ENCODE measurements at places on chromosomes 5 and 9.

GRCh38 chr5:23412515-23412914 is 94.9 kb upstream of the PRDM9 start:
- DNase-seq, result no peak

DNA sequence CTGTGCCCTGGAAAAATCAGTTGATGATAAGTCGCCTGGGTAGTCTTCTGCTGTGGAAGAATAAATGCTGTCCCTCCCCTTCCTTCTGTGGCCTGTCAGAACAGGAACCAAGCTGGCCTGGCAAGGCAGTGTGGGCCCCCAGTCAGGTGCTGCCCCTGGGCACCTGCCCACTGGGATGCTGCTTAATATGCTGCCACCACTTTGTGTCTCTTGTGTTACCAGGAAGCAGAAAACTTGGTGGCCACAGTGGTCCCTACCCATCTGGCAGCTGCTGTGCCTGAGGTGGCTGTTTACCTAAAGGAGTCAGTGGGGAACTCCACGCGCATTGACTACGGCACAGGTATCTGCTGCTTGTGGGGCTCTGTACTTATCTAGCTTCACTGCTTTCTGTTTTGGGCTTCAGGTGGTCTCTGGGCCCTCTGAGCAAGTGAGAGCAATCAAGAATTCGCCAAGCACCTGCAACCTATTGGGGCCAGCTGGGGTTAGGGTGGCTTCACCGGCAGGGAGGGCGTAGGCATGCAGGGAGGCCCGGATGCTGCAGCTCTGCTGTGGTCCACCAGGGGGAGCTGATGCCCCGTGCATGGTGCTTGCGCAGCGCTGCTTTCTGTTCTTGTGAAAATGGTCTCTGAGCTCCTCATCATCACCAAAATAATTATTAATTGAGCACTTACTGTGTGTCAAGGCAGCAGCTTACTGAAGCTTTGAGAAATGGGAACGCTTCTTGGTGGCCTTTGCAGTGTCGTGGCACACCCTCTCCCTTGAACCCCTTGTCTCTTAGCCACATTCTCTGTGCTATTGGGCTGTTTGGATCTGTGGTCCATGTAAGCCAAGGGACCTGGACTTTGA is 20.3 kb downstream of the PTPA start:
- DNase-seq, result peak; percentile 53

- DNase-seq, result no peak
Observed at GRCh38 chr5:102834438-102834964, 79.4 kb downstream of the PAM start.

DNA sequence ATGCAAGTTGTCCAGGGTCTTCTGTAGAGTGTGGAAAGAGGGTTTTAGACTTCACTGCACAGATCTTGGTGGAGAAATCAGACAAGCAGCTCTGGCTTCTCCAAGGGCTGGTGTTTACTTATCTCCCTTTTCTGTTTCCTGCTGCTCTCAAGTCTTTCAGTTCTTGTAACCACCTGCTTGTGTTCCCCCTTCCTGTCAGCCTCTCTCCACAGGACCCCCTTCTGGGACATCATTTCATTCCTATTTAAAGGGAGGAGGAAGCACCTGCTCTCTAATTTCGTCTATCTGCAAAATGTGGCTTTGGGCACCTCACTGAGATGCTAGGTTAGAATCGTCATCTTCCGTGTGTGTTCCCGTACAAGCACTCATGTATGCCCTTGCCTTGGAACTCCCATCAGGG is 636.2 kb downstream of the MTRR start:
- DNase-seq, result no peak

- DNase-seq, result no peak
Observed at GRCh38 chr9:117412841-117413240, 2.0 kb downstream of the ASTN2 start.

GRCh38 chr5:98341038-98342032 is 432.1 kb upstream of the RGMB start:
- peak; percentile 89 for DNase-seq

DNA sequence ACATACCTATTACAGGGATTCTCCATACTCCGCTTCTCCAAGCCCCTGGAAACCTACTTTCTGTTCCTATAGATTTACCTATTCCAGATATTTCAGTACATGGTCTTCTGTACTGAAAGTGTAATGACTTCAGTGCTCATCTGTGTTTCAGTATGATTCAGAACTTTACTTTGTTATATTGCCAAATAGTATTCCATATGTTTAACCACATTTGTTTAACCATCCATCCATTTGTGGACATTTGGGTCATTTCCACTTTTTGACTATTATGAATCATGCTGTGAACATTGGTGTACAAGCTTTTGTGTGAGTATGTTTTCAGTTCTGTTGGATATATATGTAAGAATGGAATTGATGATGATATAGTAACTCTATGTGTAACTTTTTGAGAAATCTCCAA is 188.9 kb downstream of the PDZD2 start:
- no peak for DNase-seq
